ENCODE measurements at places on chromosomes 7 and 10.

- peaks cover 3% of the 10 kb centered on the region for H3K4me1 ChIP-seq
- H3K27me3 ChIP-seq = no peaks in the 10 kb centered on the region
- H3K36me3 ChIP-seq = no peaks in the 10 kb centered on the region
- no peak for DNase-seq
- H3K27ac ChIP-seq = no peak overlapping the region
- peak overlapping the region; percentile 44 for H3K4me3 ChIP-seq
Observed at GRCh38 chr7:106281585-106282318, 3.0 kb downstream of the NAMPT start.

DNA sequence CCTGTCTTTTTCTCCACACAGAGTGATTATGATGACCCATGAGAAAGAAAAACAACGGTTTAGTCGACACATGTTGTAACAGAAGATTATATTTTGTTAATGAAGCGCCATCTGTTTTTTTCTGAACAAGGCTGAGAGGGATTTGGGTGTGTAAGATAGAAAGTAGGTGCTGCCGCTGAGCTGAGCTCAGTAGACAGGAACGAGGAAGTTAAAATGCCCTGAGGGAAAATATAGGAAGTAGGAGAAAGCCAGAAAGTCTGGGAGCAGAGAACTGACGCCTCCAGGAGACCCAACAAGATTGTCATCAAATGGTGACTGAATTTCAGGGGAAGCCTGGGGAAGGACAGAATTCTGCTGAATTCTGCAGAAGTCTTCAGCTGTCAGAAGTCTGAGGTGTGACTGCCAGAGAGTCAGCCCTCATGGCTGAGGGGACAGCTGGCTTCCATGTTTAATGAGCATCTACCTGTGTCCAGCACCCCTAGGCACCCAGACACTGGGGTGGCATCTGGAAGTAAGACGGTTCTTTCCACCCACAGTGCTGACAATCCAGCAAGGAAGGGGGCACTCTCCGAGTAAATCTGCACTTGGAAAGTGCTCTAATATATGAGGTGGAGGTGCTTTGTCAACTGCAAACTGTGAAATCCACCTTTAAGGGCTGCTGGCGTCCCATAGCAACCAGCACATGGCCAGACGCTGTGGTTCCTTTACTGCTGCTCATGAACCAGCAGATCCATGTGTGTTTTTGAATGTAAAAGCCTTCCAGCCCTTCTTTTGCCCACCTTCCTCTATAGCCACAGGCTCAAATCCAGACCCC lies 12.5 kb upstream of the TSPAN15 start:
- peak overlapping the region; percentile 25 for H3K27ac ChIP-seq
- H3K4me1 ChIP-seq = no peaks in the 10 kb centered on the region
- H3K27me3 ChIP-seq = no peaks in the 10 kb centered on the region
- H3K36me3 ChIP-seq = no peaks in the 10 kb centered on the region

DNA sequence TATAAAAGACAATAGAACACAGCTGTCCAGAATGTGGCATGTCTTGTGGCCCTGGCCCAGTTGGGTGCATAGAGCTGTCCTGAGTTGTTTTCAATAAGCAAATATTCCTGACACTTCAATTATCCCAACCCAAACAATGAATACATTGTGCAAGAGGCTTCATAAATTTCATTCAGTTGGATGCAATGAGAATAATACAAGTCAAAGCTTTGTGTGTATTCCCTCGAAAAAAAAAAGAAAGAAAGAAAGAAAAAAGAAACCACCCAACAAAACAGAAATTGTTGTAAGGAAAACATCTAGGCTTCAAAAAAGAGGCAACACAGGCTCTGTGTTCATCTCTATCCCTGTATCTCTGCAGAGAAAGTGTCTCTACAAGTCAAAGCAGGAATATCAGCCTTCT lies 138.7 kb upstream of the ADO start:
- H3K27me3 ChIP-seq = no peaks in the 10 kb centered on the region
- no peak overlapping the region for H3K4me3 ChIP-seq
- peaks cover 4% of the 10 kb centered on the region for H3K4me1 ChIP-seq
- H3K27ac ChIP-seq = no peak overlapping the region
- no peak for DNase-seq
- H3K36me3 ChIP-seq = no peaks in the 10 kb centered on the region

DNA sequence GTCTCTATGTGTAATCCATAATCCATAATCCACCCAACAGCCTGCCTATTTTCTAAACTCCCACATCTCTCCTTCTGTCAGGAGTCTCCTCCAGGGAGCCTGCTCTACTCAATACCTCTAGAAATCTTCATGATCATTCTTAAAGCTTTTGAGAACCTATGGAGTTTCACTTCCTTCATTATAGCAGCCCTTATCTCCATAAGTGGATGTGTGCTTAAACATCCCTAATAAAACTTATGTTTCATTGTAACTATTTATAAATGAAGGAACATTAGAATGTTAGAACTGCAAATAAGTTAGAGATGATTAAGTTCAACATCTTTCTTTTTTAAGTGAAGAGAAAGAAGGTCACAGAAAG lies 8.5 kb downstream of the CPED1 start:
- peak overlapping the region; percentile 33 for H3K27ac ChIP-seq
- peaks cover 15% of the 10 kb centered on the region for H3K4me1 ChIP-seq
- H3K4me3 ChIP-seq = no peak overlapping the region
- no peak for DNase-seq

GRCh38 chr7:140656548-140657515 lies 15.9 kb upstream of the ADCK2 start:
- peaks cover 3% of the 10 kb centered on the region for H3K4me1 ChIP-seq
- no peak overlapping the region for H3K4me3 ChIP-seq
- H3K36me3 ChIP-seq = no peaks in the 10 kb centered on the region

DNA sequence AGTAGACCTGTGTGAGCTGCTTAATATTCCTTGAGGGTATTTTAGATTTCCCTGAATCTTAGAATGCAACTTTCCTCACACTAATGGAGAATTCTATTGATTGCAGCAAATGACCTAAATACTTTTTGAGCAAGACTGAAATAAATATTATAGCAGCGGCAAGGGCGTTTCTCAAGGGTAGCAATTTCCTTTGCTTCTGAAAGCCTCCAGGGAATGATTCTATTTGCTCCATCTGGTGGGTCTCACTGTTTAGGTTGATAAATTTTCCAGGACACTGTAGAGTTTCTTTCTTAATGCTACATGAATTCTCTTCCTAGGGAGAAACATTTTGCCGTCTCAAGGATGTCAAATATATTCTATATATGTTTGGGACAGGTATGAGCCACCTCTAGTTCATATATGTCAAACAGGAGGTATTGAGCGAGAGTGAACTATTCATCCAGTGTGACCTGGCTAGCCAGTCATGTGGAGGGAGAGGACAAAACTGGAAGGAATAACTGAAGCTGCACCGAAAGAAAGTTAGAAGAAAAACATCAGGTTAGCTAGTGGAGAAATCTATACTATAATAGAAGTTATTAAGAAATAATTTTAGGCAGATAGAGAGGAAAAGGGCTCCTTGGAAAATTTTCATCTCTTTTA lies 57.9 kb upstream of the FZD8 start:
- H3K27ac ChIP-seq = no peak overlapping the region
- H3K36me3 ChIP-seq = no peaks in the 10 kb centered on the region
- H3K4me1 ChIP-seq = no peaks in the 10 kb centered on the region
- H3K4me3 ChIP-seq = no peak overlapping the region
- DNase-seq = no peak

DNA sequence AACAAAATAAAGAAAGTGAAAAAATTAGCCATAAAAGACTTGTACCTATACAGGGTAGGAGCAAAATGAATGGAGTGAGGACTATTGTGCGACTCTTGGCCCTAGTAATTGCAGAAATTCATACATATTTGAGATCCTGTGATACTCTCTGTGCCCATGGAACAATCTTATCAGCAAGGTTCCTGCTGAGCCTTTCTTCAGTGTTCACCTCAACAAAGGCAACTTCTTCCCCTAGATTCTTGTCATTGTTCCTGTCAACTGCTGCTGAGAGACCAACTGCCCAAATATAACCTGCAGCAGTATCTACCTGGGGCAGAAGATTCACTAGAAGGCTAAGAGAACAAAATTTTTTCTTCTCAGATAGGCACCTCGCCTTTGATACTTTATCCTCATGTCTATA lies 187.4 kb downstream of the NEBL start:
- H3K36me3 ChIP-seq = no peaks in the 10 kb centered on the region
- H3K27ac ChIP-seq = no peak overlapping the region
- no peaks in the 10 kb centered on the region for H3K4me1 ChIP-seq
- H3K4me3 ChIP-seq = no peak overlapping the region
- H3K27me3 ChIP-seq = no peaks in the 10 kb centered on the region
- no peak for DNase-seq

GRCh38 chr7:135831455-135832195 lies 83.0 kb upstream of the FAM180A start:
- H3K36me3 ChIP-seq = no peaks in the 10 kb centered on the region
- H3K27ac ChIP-seq = no peak overlapping the region
- H3K4me1 ChIP-seq = no peaks in the 10 kb centered on the region
- no peak overlapping the region for H3K4me3 ChIP-seq
- no peak for DNase-seq

- H3K4me1 ChIP-seq = no peaks in the 10 kb centered on the region
- no peaks in the 10 kb centered on the region for H3K27me3 ChIP-seq
- no peak overlapping the region for H3K4me3 ChIP-seq
- no peak overlapping the region for H3K27ac ChIP-seq
- peak; percentile 11 for DNase-seq
- no peaks in the 10 kb centered on the region for H3K36me3 ChIP-seq
Observed at GRCh38 chr10:1410469-1411395, 326.6 kb downstream of the ADARB2 start.

DNA sequence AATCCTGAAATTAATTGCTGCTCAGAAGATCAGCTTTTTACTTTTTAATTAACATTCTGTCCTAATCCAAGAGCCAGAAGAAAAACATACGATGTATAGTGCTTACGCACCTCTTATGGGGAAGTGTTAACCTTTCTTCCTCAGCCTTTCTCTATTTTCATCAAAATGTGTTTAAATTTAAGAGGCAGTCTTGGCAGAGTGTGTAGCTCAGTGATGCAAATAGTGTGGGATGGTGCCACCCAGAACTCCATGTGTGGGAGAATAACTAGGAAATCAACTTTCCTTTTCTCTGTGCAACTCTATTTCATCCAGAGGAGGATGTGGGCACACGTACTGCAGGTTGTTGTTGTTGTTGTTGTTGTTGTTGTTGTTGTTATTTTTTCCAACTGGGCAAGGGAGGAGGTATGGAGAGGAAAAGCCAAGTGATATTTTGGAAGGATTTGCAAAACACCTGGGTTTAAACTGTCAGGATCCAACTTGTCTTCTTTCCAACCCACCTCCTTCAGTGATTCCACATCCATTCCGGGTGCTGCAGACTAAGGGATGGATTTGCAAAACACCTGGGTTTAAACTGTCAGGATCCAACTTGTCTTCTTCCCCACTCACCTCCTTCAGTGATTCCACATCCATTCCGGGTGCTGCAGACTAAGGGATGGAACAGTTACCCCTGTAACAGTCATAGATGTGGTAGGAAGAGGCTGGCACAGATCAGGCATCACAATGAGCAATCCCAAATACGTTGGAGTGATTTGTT lies 19.8 kb downstream of the ELMO1 start:
- peaks cover 4% of the 10 kb centered on the region for H3K4me1 ChIP-seq
- no peaks in the 10 kb centered on the region for H3K36me3 ChIP-seq
- no peak overlapping the region for H3K27ac ChIP-seq
- DNase-seq = no peak
- H3K27me3 ChIP-seq = no peaks in the 10 kb centered on the region

- H3K4me3 ChIP-seq = no peak overlapping the region
- DNase-seq = peak; percentile 59
- peaks cover 9% of the 10 kb centered on the region for H3K4me1 ChIP-seq
- peaks cover 7% of the 10 kb centered on the region for H3K36me3 ChIP-seq
- H3K27ac ChIP-seq = no peak overlapping the region
Observed at GRCh38 chr7:825386-825785, 6.9 kb upstream of the SUN1 start.

DNA sequence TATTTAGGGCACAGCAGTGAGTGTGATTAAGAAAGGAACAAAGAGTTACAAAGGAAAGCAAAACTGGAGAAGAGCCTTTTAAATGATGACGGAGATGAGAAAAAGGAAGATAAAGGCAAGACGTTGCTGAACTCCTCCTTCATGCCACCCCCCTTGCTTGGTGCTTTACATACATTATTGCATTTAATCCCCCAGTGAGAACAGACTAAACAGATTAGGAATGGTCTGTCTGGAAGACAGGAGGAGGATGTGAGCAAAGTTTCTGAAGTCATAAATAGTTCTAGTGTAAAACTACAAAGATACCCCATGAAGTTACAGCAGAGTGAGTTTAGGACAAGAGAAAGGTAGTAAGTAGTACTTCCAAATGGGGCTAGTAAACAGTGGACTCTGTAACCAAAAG lies 113.5 kb downstream of the PLCE1 start:
- no peaks in the 10 kb centered on the region for H3K36me3 ChIP-seq
- DNase-seq = no peak
- H3K4me1 ChIP-seq = no peaks in the 10 kb centered on the region
- no peaks in the 10 kb centered on the region for H3K27me3 ChIP-seq
- no peak overlapping the region for H3K27ac ChIP-seq

GRCh38 chr10:108749042-108749441 lies 1174.3 kb downstream of the XPNPEP1 start:
- no peak overlapping the region for H3K27ac ChIP-seq
- H3K4me3 ChIP-seq = no peak overlapping the region
- H3K4me1 ChIP-seq = no peaks in the 10 kb centered on the region

GRCh38 chr7:101555269-101555920 lies 73.7 kb downstream of the MYL10 start:
- H3K27ac ChIP-seq = no peak overlapping the region
- no peak for DNase-seq
- no peaks in the 10 kb centered on the region for H3K4me1 ChIP-seq
- H3K4me3 ChIP-seq = no peak overlapping the region
- no peaks in the 10 kb centered on the region for H3K27me3 ChIP-seq

GRCh38 chr10:108848046-108848445 lies 1075.3 kb downstream of the XPNPEP1 start:
- H3K4me1 ChIP-seq = no peaks in the 10 kb centered on the region
- no peak overlapping the region for H3K27ac ChIP-seq
- H3K27me3 ChIP-seq = no peaks in the 10 kb centered on the region
- no peak for DNase-seq

DNA sequence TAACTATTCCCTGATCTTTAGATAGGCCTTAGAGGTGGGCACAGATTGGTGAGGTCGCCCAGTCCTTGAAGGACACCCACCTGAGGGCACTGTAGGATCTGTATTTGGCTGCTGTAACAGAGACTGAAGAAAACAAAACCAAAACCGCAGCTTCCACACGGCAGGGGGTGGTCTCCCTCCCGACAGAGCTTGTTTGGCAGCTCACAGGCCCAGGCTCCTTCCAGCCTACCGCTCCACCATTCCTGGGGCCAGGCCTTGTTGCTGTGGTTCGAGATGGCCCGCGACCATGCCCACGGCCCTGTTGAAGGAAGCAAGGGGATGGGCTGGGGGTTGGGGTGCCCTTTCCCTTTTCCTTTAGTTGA lies 30.4 kb downstream of the ZNF783 start:
- H3K27me3 ChIP-seq = no peaks in the 10 kb centered on the region
- no peak overlapping the region for H3K4me3 ChIP-seq
- H3K4me1 ChIP-seq = no peaks in the 10 kb centered on the region
- H3K36me3 ChIP-seq = no peaks in the 10 kb centered on the region
- DNase-seq = no peak

- H3K36me3 ChIP-seq = peaks cover 2% of the 10 kb centered on the region
- H3K4me3 ChIP-seq = no peak overlapping the region
- DNase-seq = peak; percentile 24
- no peaks in the 10 kb centered on the region for H3K4me1 ChIP-seq
- no peaks in the 10 kb centered on the region for H3K27me3 ChIP-seq
Observed at GRCh38 chr10:66941491-66941890, 15.7 kb downstream of the LRRTM3 start.

All from lung (tissue), 17 donors.